H9 (cell line): ENCODE measurements at places on chromosomes 6 and 20. TPM values are rescaled to one million over a fixed set of nuclear protein-coding genes. Genes with fewer than 3 reads are reported as not detected.

DNA sequence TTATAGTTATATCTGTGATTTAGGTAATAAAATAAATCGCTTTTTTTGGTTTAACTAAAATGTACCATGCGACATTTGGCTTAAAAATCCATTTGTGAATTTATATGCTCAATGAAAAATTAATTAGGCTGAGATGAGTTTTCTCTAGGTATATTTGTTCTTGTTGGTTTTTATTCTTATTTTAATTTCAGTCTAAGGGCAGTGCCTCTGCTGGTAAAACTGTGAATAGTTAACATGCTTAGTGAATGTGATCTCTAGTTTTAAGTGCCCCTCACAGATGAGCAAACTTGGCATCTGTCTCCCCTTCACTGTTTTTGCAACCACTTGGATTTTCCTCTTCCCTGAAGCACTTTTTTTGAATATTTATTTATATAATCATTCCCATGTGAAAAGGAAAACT, 822.7 kb downstream of the GRIK2 start:
- no peaks in the 10 kb centered on the region for H3K27me3 ChIP-seq
- H3K27ac ChIP-seq: no peak overlapping the region
- no peaks in the 10 kb centered on the region for H3K4me1 ChIP-seq
- H3K4me3 ChIP-seq: no peak overlapping the region
- H3K36me3 ChIP-seq: no peaks in the 10 kb centered on the region

GRCh38 chr6:39365281-39366074, 43.0 kb upstream of the KCNK16 start:
- DNase-seq: no peak
- H3K36me3 ChIP-seq: no peaks in the 10 kb centered on the region
- H3K4me1 ChIP-seq: no peaks in the 10 kb centered on the region

GRCh38 chr6:150333585-150333941, 35.2 kb upstream of the IYD start:
- no peaks in the 10 kb centered on the region for H3K4me1 ChIP-seq
- H3K27ac ChIP-seq: no peak overlapping the region
- no peaks in the 10 kb centered on the region for H3K36me3 ChIP-seq
- no peak for DNase-seq
- no peak overlapping the region for H3K4me3 ChIP-seq

DNA sequence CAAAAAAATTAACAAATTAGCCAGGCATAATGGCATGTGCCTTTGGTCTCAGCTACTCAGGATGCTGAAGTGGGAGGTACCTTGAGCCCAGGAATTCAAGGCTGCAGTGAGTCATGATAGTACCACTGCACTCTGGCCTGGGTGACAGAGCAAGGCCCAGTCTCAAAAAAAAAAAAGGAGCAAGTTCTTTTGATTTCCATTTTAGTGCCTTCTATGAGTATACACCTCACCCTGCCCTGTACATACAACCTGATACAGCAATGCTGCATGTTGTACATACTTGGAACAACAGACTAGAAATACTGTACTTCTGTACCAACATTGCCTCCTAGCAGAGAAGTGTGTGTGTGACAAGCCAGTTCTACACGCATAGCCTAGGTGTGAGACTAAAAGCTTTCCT, 97.3 kb upstream of the CARMIL1 start:
- no peak overlapping the region for H3K27ac ChIP-seq
- no peaks in the 10 kb centered on the region for H3K36me3 ChIP-seq
- H3K4me3 ChIP-seq: no peak overlapping the region
- no peaks in the 10 kb centered on the region for H3K4me1 ChIP-seq
- no peak for DNase-seq

GRCh38 chr20:37302981-37303380, 13.5 kb downstream of the MANBAL start:
- no peaks in the 10 kb centered on the region for H3K27me3 ChIP-seq
- no peak for DNase-seq
- H3K4me1 ChIP-seq: no peaks in the 10 kb centered on the region
- no peak overlapping the region for H3K27ac ChIP-seq

- DNase-seq: no peak
- no peak overlapping the region for H3K4me3 ChIP-seq
- H3K27ac ChIP-seq: no peak overlapping the region
- H3K36me3 ChIP-seq: no peaks in the 10 kb centered on the region
- H3K4me1 ChIP-seq: no peaks in the 10 kb centered on the region
- H3K27me3 ChIP-seq: no peaks in the 10 kb centered on the region
Measured at GRCh38 chr6:129460221-129460620, 249.8 kb downstream of the ARHGAP18 start.

DNA sequence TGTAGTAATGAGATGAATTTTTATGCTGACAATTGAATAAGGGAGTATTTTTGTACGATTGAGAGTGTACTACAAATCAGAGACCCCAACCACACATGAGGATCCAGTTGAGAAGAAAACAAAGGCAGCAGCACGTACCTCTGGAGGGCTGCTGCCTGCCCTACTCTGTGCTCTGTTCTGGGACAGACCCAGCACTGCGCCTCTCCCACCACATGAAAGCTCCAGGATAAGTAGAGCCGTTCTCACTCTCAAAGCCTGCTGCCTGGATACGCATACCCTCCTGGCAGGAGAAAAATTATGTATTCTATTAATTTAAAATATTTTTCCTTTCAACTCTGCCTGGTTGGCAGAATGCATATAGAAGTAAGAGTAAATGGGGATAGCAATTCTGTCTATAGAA, 11.5 kb upstream of the TRAF3IP2 start:
- H3K4me3 ChIP-seq: no peak overlapping the region
- DNase-seq: no peak
- H3K27me3 ChIP-seq: no peaks in the 10 kb centered on the region
- peaks cover 4% of the 10 kb centered on the region; the same call in 1 of the 2 replicates for H3K4me1 ChIP-seq

GRCh38 chr20:40942006-40942405, 86.6 kb upstream of the TOP1 start:
- H3K27ac ChIP-seq: no peak overlapping the region
- H3K27me3 ChIP-seq: no peaks in the 10 kb centered on the region
- H3K36me3 ChIP-seq: no peaks in the 10 kb centered on the region
- H3K4me3 ChIP-seq: no peak overlapping the region
- DNase-seq: no peak

- DNase-seq: no peak
- no peak overlapping the region for H3K27ac ChIP-seq
- no peaks in the 10 kb centered on the region for H3K27me3 ChIP-seq
- H3K36me3 ChIP-seq: peaks cover 1% of the 10 kb centered on the region; the same call in 2 of the 3 replicates
- H3K4me1 ChIP-seq: no peaks in the 10 kb centered on the region
Measured at GRCh38 chr20:9130521-9130920, 61.6 kb downstream of the PLCB4 start.

GRCh38 chr6:44539701-44540355, 152.3 kb downstream of the CDC5L start:
- H3K27ac ChIP-seq: no peak overlapping the region
- peak; percentile 8 for DNase-seq
- H3K4me3 ChIP-seq: no peak overlapping the region
- no peaks in the 10 kb centered on the region for H3K27me3 ChIP-seq
- peaks cover 5% of the 10 kb centered on the region; the same call in 1 of the 2 replicates for H3K4me1 ChIP-seq
- H3K36me3 ChIP-seq: peaks cover 2% of the 10 kb centered on the region; the same call in 1 of the 2 replicates

DNA sequence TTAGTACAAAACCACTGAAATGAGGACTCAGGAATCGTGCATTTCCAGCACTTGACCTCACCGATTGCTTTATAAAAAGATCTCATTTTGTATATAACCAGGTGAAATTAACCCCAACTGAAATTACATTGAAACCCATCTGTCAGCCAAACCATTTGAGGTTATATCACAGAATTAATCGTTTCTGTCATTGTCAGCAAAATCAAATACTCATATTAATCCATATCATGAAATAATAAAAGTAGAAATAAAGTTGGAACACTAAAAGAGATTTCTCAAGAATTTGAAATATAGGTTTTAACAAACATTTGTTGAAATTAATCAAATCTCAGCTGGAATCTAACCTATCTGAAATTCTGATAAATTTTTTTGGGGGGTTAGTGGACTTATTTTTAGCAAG, 23.7 kb downstream of the KHDRBS2 start:
- no peak overlapping the region for H3K27ac ChIP-seq
- no peaks in the 10 kb centered on the region for H3K36me3 ChIP-seq
- DNase-seq: no peak
- no peaks in the 10 kb centered on the region for H3K4me1 ChIP-seq
- H3K4me3 ChIP-seq: no peak overlapping the region

DNA sequence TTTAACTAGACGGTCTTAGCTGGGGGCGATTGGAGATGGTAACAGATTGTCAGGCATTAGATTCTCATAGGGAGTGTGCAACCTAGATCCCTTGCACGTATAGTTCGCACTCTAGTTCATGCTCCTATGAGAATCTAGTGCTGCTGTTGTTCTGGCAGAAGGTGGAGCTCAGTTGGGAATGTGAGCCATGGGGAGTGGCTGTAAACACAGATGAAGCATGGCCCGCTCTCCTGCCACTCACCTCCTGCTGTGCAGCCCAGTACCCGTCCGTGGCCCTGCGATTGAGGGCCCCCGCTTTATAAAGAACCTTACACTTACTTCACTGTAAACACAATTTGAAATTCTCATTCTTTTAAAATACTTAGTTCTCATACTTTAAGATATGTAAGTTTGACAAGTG, 339.4 kb downstream of the CDH26 start:
- H3K4me1 ChIP-seq: no peaks in the 10 kb centered on the region
- no peak overlapping the region for H3K27ac ChIP-seq
- H3K4me3 ChIP-seq: no peak overlapping the region
- no peaks in the 10 kb centered on the region for H3K36me3 ChIP-seq
- no peaks in the 10 kb centered on the region for H3K27me3 ChIP-seq
- no peak for DNase-seq

DNA sequence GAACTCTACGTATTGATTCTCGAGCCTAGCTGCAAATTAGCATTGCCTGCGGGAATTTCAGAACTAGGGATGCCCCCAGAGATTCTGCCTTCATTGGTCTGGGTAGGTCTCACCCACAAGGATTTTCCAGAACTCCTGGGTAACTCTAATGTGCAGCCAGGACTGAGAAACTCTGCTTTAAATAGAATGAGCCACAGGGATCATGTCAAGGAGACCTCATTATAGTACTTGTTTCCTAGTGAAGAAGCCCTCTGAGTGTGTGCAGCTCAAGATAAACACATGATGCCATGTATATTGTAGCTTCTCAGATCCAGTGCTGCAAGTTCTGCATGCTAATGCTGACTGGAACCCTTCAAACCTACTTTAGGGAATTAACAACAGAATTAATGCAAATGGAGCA, 179.2 kb downstream of the PHACTR1 start:
- H3K4me3 ChIP-seq: no peak overlapping the region
- DNase-seq: no peak
- no peak overlapping the region for H3K27ac ChIP-seq
- peaks cover 10% of the 10 kb centered on the region for H3K36me3 ChIP-seq
- no peaks in the 10 kb centered on the region for H3K27me3 ChIP-seq

- H3K27me3 ChIP-seq: no peaks in the 10 kb centered on the region
- H3K27ac ChIP-seq: no peak overlapping the region
- H3K36me3 ChIP-seq: no peaks in the 10 kb centered on the region
- H3K4me3 ChIP-seq: no peak overlapping the region
- DNase-seq: no peak
- H3K4me1 ChIP-seq: no peaks in the 10 kb centered on the region
Measured at GRCh38 chr20:52530571-52530970, 339.0 kb upstream of the ZFP64 start.

DNA sequence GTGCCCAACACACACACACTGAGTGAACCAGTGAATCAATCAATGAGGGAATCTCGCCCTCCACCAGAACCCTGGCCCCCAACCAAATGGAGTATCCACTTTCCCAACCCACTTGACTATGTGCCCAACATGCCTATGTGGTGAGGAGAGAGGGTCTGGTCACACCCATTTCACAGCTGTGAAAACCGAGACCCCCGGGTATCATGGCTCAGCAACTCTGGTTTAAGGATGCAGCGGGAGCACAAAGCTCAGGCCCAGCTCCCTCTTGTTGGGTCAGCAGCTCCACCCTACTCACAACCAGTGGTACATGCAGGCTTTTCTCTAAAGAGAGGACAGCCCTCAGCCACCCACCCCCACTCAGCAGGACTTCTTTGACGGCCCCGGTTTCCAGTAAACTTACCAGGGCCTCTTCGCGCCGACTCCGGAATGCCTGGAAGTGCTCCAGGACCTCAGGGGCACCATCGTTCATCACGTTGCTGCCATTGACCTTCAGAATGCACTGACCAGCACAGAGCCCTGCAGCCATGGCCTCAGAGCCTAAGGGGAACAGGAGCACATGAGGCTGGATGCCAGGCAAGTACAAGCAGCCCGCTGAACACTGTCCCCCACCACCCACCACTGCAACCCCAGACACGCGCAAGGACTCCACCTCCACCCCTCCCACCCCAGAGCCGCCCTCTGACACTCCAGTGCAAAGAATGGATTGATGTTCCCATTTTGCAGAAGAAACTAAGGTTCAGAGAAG, 174.7 kb downstream of the PREX1 start:
- H3K4me3 ChIP-seq: no peak overlapping the region
- no peak for DNase-seq
- H3K4me1 ChIP-seq: no peaks in the 10 kb centered on the region
- H3K27ac ChIP-seq: no peak overlapping the region
- H3K27me3 ChIP-seq: no peaks in the 10 kb centered on the region

DNA sequence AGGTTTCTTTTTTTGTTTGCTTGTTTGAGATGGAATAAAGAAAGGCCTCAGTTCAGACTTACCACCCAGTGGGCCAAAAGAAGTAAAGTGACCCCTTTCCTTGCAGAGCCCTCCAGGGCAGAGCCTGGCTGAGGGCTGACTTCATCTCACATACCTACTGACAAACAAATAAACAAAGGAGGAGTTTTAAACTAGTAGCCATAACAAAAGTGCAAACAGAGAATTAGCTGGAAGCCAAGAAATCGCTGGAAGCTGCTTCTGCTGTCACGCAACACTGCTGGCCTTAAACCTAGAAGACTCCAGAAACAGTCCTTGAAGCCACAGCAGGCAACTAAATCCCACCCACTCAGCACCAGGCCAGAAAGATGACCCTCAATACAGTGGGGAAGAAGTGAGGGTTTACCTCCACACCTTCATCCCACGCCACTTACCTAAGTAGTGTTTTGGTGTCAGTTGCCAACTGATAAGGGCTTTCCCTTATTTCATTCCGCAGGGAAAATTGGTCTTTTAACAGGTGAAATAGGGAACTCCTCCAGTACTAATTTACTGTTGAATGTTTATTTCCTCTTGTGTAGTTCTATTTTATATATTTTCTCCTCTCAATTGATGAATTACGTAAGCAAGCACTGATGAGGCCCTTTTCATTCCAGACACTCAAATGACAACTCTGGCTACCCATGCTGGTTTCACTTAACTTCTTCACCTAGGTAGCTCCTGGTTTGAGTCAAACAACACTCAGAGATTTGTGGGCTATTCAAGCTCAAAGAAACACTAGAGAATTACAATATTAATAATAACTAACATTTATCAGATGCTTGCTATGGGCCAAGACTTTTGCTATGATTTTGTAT, 46.2 kb downstream of the EDN1 start:
- no peaks in the 10 kb centered on the region for H3K36me3 ChIP-seq
- H3K4me3 ChIP-seq: no peak overlapping the region
- no peaks in the 10 kb centered on the region for H3K27me3 ChIP-seq
- H3K27ac ChIP-seq: no peak overlapping the region
- no peak for DNase-seq

GRCh38 chr6:33678932-33679490, 32.5 kb downstream of the UQCC2 start:
- H3K4me1 ChIP-seq: no peaks in the 10 kb centered on the region
- H3K27me3 ChIP-seq: no peaks in the 10 kb centered on the region
- DNase-seq: no peak
- H3K4me3 ChIP-seq: no peak overlapping the region
- H3K36me3 ChIP-seq: peaks cover 81% of the 10 kb centered on the region

The BPIFB2 gene
- total RNA-seq: not detected in 2 replicates

The FOXC1 gene
- total RNA-seq: 0.04 TPM in 1 of 2 replicates, not detected in the other

The MEP1A gene
- not detected in 2 replicates for total RNA-seq

The LY6G5B gene
- 21.3 and 21.6 TPM in 2 replicates for total RNA-seq

The USP49 gene
- total RNA-seq: 18.7 and 19.0 TPM in 2 replicates

The SLC44A4 gene
- total RNA-seq: 3.3 and 3.8 TPM in 2 replicates

The VGLL2 gene
- 0.13 TPM in 1 of 2 replicates, not detected in the other for total RNA-seq
